ENCODE measurements at places on chromosomes 6 and 20.

DNA sequence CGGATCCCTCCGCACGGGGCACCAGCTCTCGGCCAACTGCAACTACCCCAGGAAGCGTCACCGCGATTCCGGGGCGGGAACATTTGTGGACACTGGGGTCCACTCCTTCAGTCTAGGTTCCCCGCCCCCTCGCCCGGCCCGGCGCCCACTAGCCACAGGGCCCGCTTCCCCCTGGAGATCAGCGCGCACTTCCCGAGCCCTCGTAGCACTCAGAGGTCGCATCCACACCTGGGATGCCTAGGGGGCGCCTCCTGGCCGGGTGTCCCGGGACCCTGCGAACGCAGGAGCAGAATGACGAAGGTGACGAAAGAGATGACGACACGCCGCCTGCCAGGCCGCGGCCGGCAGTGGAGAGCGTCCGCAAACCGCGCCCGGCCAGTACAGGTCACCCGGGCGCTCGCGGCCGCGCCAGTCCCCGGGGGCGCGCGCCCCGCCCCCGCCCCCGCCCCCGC is 309 bp upstream of the AIG1 start:
- DNase-seq = peak; percentile 85

DNA sequence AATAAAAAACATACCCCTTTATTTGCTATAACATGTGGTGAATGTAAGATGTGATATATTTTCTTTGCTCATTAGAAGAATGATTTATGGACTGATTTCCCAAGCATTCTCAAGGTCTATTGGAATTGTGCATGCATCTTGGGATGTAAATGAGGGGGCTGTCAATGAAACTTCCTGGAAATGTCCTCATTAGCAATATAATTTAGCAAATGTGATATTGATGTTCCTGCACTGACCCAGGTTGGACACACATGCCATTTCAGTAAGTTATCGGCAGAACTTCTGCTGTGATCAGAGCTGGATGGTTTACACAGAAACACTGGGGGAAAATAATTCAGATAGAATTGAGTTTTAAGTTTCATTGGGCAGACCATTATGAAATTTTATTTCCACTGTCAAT is 99.9 kb downstream of the ELOVL4 start:
- DNase-seq = no peak

DNA sequence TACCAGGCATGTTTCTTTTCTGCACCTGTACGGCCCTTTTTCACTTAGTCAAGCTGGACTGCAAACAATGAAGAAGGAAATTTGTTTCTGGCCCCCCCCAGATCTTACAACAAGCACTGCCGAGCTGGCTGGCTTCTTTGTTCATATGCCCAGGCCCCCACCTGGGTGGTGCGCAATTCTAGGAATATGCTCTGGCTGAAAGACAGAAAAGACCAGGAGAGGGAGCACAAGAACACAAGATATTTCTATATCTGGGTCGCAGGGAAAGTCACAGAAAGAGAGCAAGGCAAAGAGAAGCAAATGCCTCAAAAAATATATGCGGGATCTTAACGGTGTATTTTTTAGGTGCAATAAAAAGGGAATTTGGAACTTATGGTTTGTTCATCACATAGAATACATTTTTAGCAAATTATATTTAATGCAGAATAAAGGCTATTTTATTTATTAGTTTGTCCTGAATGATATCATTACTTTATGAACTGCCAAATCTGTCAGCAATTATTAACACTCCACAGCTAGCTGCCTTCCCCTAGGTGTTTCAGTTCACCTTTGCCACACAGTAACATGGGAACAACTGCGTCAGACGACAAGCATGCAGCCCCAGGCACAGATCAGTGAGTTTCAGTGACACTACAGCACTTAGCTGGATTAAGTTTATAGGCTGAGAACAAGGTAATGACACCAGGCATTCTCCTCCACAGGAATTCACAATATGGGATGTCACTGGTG is 76.5 kb downstream of the GJA10 start:
- DNase-seq = peak; percentile 16

GRCh38 chr6:48917233-48917632 is 545.8 kb downstream of the MMUT start:
- DNase-seq = no peak

- DNase-seq = no peak
Observed at GRCh38 chr6:139841794-139842215, 467.4 kb upstream of the CITED2 start.

- no peak for DNase-seq
Observed at GRCh38 chr6:56765494-56765893, 122.8 kb upstream of the DST start.

DNA sequence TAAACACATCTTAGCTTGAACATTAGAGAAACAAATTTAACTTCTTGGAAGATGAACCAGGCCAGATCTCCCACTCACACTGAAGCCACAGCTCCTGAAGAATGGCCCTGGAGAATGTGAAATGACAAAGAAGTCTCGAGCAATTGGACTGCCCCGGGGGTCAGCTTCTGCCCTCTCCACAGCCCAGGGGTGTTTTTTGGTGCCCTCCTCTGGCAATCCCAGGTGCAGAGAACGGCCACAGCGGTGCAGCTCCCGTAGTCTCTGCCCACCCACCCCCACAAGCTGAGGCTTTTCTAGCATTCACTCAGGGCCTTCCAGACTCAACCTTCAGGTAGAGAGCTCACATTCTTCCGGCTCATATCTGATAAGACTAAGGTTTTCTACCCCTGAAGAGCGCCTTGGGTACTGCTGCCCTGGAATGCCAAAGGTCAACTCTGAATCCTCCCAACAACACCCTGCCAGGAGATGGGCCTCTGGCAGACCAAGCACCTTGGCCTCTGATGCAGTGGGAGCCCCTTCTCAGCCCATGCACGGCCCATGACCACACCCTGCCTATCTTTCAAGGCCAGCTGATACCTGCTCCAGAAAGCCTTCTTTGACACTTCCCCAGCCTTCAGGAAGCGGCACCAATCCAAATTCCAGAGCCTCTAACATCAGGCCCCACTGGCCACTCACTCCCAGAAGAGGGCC is 208.3 kb downstream of the SYNDIG1 start:
- no peak for DNase-seq

DNA sequence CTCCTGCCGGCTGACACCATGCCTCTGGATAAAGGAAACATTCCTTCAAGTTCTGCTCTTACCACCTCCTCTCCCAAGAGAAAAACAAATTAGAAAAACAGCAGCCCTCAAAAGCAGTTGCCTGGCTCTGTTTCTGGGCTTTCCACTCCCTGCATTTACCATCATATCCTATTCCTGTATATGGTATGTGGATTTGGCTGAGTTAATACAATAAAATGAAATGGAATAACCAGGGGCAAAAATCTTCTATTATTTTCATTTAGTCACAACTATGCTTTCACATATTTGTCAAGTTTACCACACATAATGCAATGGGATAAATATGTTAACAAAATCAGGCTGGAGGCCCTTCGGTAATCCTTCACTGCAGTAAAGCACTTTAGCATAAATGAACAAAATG is 34.3 kb downstream of the COL12A1 start:
- peak; percentile 18 for DNase-seq

DNA sequence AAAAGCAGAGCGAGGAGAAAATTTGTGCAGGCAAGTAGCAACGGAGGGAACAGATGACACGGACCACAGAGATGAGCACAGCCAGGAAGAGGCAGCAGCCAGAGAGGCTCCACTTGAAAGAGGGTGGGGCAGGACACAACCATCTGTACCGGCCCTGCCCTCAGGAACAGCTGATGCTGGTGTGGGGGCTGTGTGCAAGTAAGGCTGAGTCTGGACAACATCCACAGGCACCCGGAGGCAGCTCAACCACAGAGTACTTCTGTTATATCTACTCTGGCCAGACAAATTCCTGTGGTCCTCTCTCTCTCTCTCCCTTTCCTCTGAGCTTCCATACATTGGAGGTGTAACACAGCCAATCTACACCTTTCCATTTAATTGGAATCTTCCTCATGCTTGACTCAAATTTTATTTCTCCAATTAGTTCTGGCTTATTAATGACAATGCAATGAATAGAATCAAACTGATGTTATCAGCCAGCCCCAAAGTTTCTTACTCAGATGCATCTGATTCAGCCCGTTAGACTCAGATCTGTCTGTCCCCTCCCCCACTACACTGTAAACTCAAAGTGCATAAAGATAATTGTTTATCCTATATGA is 24.9 kb downstream of the KIF13A start:
- DNase-seq = peak; percentile 90

DNA sequence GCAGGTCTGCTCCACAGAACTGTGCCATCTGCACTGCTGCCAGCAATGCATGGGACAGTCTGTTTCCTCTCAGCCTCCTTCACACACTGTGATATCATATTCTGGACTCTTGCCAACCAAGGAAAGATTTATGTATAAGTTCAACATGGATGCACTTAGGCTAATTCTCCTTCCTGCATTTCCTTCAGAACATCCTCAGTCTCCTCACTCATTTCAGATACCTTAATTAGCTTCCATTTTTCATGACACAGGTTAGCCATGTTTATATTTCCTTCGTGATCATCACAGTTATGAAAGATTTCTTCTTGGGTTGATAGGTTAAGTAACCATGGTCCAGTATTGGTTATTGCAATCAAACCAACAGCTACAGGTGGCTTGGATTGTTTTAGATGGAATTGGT is 46.4 kb upstream of the DDR1 start:
- DNase-seq = no peak

- DNase-seq = no peak
Observed at GRCh38 chr20:63612276-63612931, 14.5 kb downstream of the GMEB2 start.

DNA sequence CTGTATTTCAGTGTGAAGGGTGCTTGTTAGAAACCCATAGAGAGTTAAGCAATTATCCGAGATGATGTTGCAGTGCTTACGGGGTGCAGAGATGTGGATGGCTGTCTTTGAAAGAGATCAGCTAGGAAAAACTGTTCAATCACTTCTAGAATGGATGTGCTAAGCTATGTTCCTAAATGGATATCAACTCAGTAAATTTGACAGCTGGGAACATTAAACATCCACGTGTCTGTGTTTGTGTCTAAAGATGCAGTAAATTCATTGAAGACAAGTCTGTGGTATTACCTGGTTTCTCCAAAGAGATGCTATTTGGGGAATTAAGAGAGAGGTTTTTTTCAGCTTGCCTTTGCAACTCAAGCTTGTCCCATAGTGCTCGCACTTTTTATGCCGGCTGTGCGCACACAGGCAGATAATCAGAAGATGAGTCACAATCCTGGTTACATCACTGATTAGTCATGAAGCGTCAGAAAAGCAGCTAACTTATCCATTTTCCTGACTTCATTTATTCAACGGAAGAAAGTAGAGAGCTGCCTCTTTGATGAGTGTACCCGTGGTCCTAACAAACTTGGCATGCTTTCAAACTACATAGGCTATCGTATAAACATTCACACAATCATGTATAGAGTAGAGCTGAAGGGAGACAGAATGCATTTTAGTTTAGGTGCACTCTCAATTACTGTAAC is 691.7 kb upstream of the SLC35B3 start:
- DNase-seq = no peak

- DNase-seq = no peak
Observed at GRCh38 chr6:134379076-134379475, 61.2 kb upstream of the SGK1 start.

DNA sequence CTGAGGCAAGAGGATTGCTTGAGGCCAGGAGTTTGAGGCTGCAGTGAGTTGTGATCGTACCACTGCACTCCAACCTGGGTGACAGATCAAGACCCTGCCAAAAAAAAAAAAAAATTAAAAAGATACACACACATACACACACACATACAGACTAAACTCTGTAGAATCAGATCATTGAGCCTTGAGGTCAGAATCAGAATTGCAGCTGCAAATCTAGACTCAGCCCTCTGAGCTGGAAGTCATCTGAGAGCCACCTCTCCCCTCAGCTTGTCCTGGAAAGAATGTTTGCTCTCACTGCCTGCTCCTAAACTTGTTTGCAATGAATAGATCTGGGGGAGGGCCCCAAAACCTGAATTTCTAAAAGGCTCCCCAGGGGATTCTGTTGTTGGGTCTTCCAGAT is 41.4 kb upstream of the ANGPT4 start:
- DNase-seq = no peak

DNA sequence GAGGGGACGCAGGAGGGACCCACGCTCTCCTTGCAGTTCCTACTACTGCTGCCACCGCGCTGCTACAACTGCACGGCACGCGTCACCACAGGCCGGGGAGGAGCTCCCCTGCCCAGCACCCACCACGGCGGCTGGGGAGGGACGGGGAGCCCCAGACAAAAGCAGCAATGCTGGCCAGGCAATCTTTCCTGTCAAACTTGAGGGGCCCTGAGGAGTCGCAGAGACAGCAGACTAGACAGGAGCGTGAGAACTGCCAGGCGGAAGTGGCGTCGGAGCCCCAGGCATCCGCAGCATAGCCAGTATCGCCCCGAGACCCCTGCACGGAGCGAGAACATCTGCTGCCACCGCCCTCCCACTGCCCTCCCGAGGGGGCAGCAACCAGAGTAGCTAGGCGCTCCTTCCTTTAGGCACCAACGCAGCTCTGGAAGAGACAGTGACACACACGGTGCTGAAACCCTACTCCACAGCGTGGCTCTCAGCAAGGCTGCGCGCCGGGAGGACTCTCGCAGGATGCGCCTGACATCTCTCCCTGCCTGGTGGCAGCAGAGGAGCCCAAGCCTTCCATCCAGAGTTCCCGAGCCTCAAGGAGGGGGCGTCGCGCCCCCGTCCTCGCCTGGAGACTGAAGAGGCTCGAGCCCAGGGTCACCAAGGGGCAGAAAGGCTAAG is 2.2 kb downstream of the TAF4 start:
- DNase-seq = no peak

- DNase-seq = peak; percentile 4
Observed at GRCh38 chr6:110357664-110358552, at the start of gene METTL24. TSS of gene METTL24 (minus strand) at chr6:110358349. CDS start at chr6:110358272, 77 bp downstream.

- no peak for DNase-seq
Observed at GRCh38 chr6:52317211-52317610, 32.7 kb upstream of the MCM3 start.

- no peak for DNase-seq
Observed at GRCh38 chr6:102023977-102024657, 630.6 kb downstream of the GRIK2 start.

DNA sequence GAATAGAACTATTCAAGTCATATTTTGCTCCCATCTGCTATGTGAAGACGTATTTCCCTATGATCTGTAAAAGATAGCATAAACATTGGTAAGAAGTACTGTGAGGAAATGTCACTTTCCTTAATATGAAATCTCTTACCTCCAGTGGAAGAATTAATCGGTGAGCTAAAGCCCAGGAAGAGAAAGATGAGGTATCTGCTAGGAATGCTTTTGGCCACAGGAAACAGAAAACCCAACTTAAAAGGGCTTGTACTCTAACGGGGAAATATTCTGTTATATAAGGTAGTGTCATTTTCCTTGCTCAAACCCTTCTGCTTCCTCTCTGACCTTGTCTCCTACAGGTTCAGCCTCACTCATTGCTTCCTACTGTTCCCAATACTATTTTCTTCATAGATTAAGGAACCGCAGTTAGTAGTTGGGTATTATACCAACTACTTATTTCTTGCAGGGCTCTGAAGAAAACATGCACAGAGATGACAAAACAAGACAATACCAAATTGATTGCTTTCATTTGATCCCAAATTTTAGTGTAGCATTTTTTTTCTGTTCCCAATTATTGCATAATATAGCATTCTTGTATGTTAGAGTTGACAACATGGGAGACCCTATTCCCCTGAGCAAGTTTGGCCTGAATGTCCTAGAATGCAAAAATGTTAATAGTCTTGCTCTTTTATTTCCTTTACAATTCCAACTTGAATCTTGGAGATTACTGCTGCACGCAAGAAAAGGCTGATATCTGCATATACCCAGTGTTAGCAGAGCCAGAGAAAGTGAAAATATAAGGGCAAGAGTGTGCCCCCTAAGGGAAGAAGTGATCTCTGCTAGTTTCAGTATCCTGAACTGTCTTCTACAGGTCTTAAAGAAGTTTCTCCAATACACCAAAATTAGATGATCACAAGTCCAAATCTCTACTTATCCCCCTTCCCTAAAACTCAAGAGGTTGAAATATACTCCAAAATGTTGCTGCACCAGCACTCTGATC is 65.3 kb downstream of the AFG1L start:
- no peak for DNase-seq
